Stimulated activated CD4-positive, alpha-beta T cell treated with anti-CD3 and anti-CD28 coated beads, TNF-alpha, amount 100 ng/mL, for 24 hours (primary cell): ENCODE measurements at places on chromosomes 13 and 19.

DNA sequence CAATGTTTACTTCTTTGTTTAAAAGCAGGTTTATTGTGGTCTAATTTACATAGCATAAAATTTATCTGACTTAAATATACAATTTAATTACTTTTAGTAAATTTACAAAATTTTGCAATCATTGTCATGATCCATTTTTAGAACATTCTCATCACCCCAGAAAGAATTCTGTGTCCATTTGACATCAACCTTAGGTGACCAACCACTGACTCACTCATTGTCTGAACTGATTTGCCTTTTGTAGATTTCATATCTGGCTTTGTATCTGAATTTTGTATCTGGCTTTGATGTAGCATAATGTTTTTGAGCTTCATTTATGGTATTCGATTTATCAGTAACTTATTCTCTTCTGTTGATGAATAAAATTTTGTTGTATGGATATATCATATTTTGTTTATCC lies 40.4 kb downstream of the EDNRB start:
- DNase-seq, result no peak

DNA sequence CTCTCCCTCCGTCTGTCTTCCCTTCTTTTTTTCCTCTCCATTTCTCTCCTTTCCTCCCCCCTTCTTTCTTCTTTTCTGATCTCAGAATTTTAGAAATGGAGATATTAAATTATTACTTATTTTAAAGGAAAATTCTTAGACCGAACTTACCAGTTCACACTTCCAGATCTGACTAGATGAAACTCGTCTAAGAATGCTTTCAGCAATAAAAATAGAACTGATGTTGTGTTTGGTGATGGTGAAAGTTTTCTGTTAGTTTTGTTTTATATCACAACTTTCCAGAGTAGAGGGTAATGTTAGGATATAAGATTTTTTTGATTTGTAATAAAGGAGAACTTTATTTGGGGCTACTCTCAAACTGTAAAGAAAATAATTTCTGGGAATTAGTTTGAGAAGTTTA lies 29.9 kb downstream of the UCHL3 start:
- DNase-seq, result no peak

DNA sequence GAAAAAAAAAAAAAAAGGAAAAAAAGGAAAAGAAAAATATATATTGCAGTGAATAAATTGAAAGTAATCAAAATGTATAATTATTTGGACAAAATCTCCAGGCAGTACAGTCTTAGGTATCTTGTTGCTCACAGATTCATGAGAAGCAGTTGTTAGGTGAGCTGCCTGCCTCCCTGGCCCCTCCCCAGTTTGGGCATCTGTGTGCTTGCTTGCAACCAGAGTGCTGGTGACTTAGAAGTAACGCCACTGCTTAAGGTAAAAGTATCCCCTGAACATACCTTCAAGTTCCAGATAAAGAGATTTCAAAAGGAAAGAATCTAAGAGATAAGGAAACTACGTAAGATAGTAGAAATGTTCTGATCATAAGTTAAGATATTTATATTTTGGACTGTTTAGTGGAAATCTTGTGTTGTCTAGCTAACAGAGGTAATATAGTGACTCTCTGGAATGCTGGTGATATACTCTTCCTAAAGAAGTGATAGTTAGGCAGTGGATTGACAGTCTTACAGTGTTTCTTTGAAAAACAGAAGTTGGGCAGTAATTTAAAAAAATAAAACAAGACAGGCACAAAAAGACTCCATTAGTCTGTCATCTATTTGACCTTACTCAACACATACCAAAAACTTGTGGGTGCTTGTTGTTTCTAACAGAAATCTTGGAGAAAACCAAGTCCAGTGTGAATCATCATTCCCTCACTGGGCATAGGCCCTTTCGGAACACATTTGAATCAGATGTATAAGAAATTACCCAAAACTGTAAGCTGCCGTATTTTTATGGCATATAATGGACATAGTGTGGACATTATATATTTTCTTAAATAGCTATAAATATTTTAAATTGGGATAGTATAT lies 38.3 kb upstream of the KCTD4 start:
- no peak for DNase-seq

DNA sequence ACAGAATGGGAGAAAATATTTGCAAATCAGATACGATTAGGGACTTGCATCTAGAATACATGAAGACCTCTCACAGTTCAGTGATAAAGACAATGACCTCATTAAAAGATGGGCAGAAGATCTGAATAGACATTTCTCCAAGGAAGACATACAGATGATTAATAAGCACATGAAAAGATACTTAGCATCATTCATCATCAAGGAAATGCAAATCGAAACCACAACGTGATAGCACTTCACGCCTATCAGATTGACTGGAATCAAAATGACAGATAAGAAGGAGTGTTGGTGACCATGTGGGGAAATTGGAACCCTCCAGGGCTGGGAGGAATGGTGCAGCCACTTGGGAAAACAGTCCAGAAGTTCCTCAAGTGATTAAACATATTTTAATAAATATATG lies 25.8 kb downstream of the CFAP97D2 start:
- no peak for DNase-seq

GRCh38 chr13:56706485-56706884 lies 434.2 kb upstream of the PRR20A start:
- DNase-seq, result no peak

DNA sequence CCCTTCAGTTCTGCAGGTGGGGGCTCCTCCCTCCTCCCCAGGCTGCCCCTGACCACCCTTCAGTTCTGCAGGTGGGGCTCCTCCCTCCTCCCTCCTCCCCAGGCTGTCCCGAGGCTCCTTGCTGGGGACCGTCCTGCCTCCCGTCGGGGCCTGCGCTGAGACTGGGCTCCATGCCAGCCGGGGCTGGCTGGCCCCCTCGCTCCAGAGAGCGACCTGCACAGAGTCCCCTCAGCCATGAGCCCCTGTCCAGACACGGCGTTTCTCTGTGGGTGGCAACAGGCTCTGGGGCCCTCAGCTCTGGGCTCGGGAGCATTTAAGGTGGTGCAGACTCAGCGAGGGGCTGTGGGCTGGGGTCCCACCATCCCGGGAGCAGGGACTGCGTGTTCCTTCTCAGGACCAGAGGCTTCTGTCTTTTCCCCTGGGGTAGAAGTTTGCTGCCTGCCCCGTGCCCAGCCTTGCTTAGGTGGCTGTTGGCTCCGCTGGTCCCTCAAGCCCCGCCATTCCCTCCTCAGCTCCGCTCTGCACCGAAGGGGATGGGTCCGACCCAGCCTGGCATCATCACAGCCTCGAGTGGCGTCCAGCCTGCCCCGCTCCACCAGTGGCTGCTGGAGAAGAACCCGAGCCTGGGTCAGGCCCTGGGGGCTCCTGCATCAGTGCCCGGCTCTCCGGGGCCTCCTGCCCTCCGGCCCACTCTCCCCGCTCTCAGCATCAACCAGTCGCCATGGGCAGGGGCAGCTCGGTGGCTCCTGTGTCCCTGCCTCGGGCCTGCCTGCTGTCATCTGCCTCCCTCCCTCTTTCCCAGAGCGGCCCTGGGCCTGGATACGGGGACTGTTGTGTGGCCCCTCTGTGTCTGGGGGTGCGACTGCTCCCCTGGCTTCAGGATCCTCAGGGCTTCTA lies 27.6 kb downstream of the CSNK1G2 start:
- no peak for DNase-seq

DNA sequence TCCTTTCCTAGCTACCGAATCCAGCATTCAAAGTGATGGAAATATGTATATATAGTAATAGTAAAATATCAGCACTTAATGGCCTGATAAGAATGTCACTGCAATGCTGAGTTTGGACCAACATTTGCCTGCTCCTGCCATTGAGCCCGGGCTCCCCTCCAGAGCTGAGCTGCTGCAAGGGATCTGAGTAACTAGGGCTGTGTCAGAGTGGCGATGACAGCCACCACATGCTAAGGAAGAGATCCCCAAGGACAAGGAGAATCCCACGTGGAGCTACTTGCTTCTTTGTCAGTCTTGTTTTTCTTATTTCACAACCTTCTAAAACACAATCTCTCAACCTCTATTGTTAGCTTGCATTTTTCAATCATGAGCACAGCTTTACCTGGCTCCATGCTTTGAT lies 19.5 kb upstream of the ALOX5AP start:
- DNase-seq, result no peak
